ENCODE measurements at places on chromosomes 13 and 19. TPM values are rescaled to one million over a fixed set of nuclear protein-coding genes. Genes with fewer than 3 reads are reported as not detected.

The GET3 gene
- 104 TPM for total RNA-seq

The PNMA8A gene
- 24.8 TPM for total RNA-seq

The MCEMP1 gene
- not detected for total RNA-seq

The C19orf67 gene
- total RNA-seq, result 0.35 TPM

The SIGLECL1 gene
- total RNA-seq, result not detected

The C19orf38 gene
- not detected for total RNA-seq
